SJSA1 (cell line): ENCODE measurements at places on chromosomes 3 and 15. TPM values are rescaled to one million over a fixed set of nuclear protein-coding genes. Genes with fewer than 3 reads are reported as not detected.

DNA sequence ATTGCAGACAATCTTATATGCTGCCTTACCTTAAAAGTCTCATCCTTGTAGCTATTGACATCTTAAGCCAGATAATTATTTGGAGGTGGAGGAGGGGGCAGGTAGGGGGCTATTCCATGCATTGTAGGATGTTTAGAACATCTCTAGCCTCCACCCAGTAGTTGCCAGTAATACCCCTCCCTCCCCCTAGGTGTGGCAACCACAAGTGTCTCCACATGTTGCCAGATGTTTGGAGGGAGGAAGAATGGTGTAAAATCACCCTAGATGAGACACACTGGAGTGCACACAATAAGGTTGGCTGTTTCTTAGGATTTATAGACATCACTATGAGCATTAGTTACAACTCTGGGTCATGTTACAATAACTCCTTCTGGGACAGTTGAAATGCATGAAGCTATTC is 27.4 kb downstream of the GORASP1 start:
- no peak for DNase-seq

DNA sequence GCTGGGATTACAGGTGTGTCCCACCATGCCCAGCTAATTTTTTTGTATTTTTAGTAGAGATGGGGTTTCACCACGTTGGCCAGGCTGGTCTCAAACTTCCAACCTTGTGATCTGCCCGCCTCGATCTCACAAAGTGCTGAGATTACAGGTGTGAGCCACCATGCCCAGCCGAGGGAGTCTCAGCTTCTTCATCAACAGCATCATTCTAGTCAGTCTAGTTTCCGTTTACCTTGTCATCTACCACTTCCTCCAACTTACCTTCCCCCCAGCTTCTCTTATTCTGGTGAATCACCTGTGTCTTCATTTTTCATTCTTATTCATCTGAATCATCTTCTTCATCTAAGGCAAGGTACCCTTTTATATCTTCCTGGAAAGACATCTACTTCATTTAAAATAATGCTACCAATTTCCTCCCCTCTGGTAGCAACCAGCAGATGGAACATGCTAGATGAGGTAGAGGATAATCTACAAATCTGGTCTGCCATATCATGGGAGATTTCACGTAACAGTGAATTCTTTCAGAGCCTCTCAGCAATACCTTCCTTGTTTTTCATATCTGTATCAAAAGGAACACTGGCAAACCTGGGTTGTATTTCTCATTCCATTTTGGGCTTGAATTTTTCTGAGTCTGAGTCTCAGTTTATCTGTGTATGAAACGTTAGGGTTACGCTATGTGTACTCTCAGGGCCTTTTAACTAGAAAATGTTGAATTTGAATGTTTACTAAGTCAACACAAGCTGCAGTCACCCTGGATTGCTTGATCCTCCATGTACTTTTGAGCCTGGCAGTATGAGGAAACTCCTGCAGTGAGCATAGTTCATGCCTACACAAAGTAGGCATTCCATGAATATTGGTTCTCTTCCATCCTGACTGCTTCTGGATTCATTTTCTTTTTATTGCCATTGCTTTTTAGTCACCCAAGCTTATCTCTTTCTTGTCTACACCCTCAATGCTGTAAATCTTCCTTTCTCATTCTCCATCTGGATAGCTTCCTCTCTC is 16.8 kb downstream of the LPP start:
- no peak for DNase-seq

SLC4A7 gene
- total RNA-seq: 41.6 and 76.9 TPM in 2 replicates

ITPKA gene
- 4.4 and 5.7 TPM in 2 replicates for total RNA-seq

- no peak for DNase-seq
These were observed 98.4 kb downstream of the VGLL4 start for GRCh38 chr3:11545186-11545851.

DNA sequence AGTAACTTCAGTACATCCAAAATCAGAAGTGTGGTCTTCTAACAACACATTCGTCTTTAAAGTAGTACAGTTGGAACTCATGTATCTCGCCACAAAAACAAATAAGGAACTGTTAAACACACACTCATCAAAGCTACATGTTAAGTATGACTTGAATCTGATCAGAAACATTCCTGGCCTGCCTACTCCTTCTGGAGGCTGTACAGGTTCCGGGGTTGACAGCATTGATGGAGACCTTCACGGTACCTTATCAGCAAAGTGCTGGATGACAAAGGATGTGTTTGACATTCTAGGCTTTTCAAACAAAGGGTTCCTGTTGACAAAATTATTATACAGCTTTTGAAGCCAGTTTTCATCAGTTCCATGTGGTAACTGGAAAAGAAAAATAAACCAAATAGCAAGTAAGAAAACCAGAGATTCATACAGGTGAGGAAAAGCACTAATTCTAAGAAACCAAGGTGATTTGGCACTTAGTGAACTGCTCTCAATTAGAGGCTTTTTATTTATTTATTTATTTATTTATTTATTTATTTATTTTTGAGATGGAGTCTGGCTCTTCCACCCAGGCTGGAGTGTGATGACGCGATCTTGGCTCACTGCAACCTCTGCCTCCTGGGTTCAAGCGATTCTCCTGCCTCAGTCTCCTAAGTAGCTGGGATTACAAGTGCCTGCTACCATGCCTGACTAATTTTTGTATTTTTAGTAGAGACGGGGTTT is 44.3 kb downstream of the MYO5C start:
- no peak for DNase-seq

GRCh38 chr15:42772144-42772543 is 35.2 kb upstream of the CDAN1 start:
- no peak for DNase-seq

DNA sequence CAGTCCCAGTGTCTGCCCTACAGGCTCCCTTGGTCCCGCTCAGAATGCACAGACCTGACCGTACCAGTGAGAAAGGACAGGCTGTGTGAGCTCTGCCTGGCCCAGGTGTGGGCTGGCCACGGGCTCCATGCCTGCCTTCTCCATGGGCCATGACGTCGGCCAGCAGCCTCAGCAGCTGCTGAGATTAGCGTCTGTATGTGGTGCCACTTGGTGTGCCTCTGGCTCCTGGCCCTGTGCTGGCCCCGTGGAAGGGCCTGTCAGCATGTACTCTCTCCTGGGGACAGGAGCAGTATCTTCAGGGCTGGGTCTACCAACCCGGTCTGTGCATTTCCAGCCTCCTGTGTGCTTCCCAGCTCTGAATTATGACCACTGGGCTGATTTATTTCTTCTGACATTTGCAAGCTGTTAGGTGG is 25.7 kb downstream of the KLF13 start:
- no peak for DNase-seq

- DNase-seq: no peak
These were observed 82.8 kb upstream of the TNIK start for GRCh38 chr3:171542976-171543375.

WDR93 gene
- 0.05 TPM in 1 of 2 replicates, not detected in the other for total RNA-seq

- no peak for DNase-seq
These were observed 43.6 kb upstream of the CNOT10 start for GRCh38 chr3:32641356-32641755.

XIRP1 gene
- total RNA-seq: 0.69 and 1.9 TPM in 2 replicates
